ENCODE measurements at places on chromosomes 3 and 15.

DNA sequence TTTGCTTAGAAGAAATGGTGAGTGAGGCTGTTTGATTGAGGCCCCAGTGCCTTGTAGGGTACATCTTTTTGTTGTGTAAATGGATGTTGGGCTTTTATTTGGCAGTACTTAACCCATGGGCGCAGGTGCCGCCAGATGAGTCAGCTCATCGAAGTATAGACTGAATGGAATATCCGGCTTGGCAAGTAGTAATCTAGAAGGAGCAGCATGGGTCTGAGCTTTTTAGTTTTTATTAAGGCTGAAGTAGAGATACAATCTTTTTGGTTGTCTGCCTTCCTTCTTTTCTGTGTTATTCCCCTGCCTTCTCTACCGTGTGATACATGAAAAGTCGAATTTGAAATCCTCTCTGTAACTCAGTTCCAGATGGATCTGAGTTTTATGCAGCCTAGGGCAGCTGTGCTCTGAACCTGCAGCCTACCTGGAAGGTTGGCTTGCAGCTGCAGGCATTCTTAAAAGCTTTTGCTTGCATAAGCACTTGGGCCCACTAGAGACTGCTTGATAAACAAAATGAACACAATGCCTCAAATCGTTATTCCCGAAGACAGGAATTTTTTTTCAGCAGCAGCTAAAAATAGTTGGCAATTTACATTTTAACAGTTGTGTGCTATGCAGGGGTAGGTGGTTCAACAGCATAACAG is 177.5 kb upstream of the CGNL1 start:
- DNase-seq, result no peak

DNA sequence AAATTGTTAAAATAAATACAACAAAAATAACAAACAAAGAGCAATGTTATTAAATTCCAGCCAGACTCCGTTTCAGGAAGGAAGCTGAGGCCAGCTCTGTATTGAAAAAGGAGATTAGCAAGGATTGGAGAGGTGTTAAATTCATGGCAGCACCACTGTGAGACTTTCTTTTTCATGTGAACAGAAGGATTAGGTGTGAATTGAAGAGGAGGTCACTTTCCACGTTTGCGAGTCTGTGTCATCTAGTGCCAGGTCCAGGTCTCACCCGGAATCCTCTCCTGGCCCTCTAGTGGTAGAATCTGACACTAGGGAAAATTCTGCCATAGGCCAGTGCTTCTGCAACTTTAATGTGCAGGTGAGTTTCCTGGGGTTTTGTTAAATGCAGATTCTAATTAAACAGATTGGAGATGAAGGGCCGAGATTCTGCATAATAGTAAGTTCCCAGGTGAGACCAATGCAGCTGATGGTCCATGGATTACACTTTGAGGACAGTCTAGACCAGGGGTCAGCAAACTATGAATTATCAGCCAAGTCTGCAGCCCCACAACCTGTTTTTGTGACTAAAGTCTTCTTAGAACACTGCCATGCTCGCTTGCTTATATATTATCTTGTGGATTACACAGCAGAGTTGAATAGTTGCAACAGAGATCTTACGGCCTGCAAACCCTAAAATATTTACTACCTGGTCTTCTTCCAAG is 9.2 kb upstream of the SLC6A1 start:
- no peak for DNase-seq

- no peak for DNase-seq
Observed at GRCh38 chr3:31165399-31165860, 271.0 kb upstream of the GADL1 start.

GRCh38 chr15:31489801-31490646 is 163.4 kb downstream of the KLF13 start:
- DNase-seq, result no peak

DNA sequence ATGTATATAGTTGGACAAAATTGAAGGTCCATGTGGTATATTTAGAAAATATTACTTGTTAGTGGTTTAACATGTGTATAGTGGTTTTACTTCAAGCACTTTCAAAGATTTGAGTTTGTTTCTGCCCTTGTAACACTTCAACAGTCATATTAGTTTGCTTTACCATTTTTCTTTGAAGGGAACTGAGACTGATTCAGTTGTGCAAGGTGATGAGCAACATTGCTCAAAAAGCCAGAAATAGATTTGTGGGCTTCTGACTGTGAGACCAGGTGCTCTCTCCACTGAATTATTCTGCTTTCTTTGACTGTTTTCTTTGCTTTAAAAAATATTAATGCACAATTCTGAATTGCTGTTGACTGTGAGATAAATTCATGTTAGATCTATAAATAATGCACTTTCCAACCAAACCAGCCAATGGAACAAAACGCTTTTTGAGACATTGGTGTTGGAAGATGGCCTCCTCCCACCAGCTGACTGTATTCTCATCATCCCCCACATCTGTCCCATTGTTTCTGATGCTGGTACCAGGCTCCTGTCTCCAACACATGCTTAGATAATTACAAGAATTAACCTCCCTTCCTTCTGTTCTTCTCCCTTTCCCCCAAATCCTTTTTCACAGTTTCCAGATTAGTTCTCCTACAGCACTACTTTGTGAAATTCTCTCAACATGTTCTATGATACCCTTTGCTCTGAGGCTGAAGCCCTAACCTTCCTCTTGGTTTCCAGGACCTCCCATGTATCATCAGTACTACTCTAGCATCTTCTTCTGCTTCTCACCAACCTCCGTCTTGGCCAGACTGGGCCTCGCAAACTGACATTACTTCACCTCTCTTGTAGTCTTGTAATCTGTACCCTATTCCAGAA is 27.9 kb downstream of the PLCL2 start:
- DNase-seq, result no peak
